Stimulated activated CD4-positive, alpha-beta T cell treated with anti-CD3 and anti-CD28 coated beads, Interleukin-4, amount 100 ng/mL, for 1 hour (primary cell): ENCODE measurements at places on chromosomes 6 and 20.

GRCh38 chr6:12395898-12396297 is 105.7 kb downstream of the EDN1 start:
- DNase-seq: no peak

DNA sequence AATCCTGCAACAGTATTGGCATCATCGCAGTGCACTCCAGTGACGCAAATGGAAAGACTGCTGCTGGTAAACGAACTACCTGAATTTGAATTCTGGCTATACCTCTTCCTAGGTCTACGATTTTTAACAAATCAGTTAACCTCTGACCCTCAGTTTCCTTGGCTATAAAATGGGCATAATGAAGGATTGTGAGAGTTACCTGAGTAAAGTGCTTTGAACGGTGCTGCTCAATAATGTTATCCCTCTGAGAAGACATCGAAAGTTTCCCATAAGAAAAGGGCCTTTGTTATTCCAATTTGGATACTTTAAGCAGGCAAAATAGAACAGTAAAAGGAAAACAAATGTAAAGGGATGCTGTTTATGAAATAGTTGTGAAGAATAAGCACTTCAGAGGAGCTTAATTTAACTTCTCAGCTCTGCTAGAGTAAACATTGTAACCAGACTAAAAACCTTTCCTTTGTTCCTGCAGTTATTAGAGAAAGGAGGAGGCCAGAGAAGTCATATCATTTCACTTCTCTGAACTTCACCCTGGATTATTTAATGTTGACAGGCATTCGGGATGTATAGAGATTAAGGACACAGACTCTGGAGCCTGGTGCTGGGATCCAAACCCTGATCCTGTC is 5.8 kb downstream of the SGK1 start:
- no peak for DNase-seq

DNA sequence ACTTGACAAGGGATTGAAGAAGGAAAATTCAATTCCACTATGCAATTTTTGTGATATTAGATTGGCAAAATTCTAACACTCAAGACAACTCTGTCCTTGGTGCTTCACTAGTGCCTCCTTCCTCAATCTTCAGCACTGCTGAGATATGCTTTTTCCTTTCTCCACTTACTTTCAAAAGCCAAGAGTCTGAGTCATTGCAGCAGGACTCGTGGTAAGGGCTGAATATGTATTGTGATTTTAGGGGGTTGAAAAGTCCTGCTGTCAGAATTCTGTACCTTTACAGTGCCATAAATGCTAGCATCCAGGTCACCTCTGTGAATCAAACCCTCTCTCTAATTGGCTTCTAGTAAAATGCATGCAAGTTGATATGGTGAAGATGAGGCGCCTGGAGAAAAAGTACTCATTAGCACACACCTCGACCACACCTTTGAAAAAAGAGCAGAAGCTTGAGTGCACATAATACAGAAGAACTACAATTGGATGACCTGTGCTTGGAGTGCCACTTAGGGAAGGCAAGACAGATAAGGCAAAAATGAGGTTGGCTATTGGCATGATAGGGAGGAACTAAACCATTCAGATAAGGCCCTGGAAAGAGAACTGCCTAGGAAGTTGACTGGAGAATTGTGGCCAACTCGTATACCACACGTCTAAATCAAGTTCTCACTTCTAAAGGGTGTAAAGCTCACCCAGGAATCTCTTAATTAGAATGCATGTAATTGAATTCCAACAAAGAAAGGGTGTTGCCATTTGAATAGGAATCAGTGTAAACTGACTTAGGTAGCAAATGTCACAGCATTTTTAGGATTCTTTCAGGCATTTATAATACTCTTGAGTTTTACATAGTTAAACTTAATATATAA is 43.6 kb upstream of the FAM83B start:
- no peak for DNase-seq

- peak; percentile 35 for DNase-seq
Measured at GRCh38 chr6:2971420-2972218, at the start of gene SERPINB6. TSS of gene SERPINB6 (minus strand) at chr6:2971567. CDS start at chr6:2959332, 12,235 bp downstream.

GRCh38 chr20:17629678-17630089 is 52.4 kb downstream of the RRBP1 start:
- DNase-seq: no peak

DNA sequence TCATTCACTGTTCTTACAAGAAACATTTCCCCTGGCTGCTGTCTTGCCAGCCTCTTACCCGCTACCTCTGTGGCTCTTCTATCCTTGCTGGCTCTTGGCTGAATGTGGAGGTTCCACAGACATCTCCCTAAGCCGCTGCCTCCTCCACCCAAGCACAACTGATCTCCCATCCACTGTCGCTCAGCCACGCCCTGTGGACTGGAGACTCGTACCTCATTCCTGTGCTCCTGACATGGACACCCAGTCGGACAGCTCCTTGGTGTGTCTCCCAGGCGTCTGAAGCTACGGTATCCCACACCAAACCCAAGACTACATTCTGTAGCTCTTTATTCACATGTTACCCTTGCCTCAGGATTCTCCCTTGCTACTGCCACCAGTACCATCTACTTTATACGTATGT is 19.3 kb downstream of the RAE1 start:
- no peak for DNase-seq

GRCh38 chr20:60206259-60206658 is 248.0 kb downstream of the CDH26 start:
- DNase-seq: no peak

- DNase-seq: no peak
Measured at GRCh38 chr6:139569566-139569965, 195.1 kb upstream of the CITED2 start.

DNA sequence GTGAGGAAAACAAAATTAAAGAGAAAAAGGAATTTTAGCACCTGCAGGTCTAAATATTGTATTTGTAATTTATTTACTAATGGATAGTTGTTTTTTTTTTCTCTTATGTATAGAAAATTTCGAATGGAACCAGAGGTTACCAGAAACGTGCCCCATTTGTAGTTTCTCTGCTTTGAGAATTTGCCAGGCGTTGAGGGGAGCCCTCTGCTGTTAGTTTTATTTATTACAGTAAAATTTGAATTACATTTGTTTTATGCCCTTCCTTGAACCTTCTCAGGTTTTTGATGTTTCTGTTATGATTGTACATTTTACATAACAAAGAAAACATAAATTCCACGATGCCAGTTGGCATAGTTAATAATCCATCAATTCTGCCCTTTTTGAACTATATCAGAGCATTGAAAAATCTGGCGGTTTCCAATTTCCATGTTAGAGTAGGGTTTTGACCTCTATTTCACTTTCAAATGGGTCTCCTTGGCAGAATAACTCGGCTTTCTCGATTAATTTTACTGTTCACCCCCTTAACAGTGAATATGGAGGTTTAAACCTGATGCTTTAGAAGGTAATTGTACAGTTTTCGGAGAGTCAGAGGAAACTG is 35.1 kb upstream of the RFPL4B start:
- DNase-seq: no peak

GRCh38 chr6:142993977-142994376 is 49.0 kb upstream of the HIVEP2 start:
- no peak for DNase-seq

- no peak for DNase-seq
Measured at GRCh38 chr6:89272596-89272995, 42.5 kb downstream of the GABRR2 start.

DNA sequence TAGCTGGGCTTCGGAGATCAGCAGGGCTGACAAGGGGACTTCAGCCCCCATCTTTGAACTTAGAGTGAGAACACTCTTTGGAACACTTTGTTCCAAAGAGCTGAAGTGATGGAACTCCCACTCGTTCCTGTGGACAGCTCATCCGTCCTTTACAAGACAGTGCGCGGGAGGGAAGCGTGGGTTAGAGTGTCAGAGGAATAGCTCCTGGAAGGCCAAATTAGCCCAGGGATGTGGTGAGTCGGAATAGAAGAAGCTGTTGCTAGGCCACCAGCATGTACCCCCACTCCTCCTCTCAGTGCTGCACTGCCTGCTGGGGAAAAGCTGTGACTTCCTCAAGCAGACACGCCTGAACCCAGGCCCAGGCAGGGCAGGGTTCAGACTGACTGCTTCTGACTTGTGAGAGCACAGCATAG is 1.7 kb downstream of the SDCBP2 start:
- DNase-seq: no peak

DNA sequence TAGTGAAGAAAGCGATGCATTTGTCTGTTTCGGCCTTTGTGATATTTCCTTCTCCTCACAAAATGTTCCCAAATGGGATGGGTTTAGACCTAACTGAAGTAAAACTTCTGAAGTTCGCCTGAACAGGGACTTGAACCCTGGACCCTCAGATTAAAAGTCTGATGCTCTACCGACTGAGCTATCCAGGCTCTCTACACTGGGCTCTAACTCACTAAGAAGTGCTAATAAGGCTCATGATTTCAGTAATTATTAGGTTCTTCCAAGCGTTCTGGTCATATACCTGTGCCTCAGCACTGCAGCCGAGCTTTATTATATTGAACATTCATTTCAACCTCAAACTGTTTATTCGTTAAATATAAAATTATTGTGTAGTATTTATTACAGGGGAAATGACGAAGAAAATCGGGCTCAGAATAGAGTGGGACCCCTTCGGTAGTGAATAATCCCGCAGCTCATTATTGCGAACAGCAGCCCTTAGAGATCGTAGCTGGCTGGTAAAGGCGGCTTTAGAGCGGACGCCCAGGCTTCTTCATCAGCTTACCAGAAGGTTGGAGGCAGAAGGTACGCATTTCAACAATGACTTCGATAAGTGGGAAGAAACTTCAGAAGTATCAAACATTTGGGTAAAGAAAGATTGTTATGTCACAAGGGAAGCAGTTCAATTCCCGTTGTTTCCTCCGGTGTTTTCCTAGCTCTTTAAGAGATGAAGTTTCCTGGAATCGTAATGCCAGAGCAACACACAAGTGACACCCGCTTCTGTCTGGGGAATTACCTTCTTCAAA is 119.0 kb upstream of the ZNF184 start:
- no peak for DNase-seq

GRCh38 chr6:109701774-109702173 is 10.7 kb downstream of the FIG4 start:
- DNase-seq: no peak

- DNase-seq: no peak
Measured at GRCh38 chr6:36927691-36928546, 26.6 kb upstream of the PI16 start.

DNA sequence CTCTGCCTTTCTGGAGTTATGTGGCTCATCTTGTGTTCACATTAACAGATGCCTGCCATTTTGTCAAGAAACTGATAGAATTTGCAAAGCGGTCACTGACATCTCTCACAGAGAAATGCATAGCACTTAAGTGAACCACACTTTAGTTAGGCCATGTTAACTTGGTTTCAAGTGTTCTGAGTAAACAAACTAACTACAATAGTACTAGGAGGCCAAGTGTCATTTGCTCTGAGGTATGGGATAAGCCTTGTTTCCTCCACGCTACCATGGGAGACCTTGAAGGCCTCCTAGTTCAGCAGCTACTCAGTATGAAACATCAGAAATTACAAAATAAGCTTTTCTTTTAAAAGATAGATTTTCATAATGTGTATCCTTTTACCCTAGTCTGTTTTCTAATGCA is 143.5 kb upstream of the MARCKS start:
- no peak for DNase-seq

- DNase-seq: no peak
Measured at GRCh38 chr6:56243518-56244070, 3.8 kb downstream of the COL21A1 start.

DNA sequence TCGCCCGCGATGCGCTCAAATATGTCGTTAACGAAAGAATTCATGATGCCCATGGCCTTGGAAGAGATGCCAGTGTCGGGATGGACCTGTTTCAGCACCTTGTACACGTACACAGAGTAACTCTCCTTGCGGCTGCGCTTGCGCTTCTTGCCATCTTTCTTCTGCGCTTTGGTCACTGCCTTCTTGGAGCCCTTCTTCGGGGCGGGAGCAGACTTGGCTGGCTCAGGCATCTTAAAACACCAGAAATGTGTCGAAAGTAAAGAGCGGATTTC is 36.4 kb downstream of the HFE start:
- DNase-seq: peak; percentile 60

DNA sequence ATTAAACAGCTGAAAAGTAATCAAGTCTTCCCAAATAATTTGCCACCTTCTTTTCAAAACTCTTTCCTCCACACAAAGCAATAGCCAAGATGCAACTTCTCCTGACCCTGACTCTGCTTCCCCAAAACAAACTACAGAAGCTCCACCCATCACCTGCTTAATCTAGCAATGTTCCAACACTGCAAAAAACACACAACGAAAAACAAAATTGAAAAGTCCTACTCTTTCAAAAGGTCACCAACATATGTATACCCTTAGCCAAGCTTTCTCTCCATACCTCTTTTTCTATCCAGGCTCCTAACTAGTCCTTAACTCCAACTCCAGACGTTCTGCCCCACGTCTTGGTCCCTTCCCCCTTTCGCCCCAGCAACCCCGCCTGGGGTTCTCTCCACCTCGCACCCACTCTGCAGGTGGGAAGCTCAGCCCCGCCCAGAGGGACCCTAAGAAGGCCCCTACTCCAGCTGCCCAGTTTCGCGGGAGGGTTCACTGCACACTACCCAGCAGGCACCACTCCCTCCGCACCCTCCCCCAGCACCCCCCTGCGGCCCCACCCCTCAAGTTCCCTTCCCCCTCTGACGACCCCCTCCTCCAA is 717 bp downstream of the CSNK2A1 start:
- peak; percentile 38 for DNase-seq

GRCh38 chr6:14058029-14058695 is 59.4 kb upstream of the CD83 start:
- no peak for DNase-seq

DNA sequence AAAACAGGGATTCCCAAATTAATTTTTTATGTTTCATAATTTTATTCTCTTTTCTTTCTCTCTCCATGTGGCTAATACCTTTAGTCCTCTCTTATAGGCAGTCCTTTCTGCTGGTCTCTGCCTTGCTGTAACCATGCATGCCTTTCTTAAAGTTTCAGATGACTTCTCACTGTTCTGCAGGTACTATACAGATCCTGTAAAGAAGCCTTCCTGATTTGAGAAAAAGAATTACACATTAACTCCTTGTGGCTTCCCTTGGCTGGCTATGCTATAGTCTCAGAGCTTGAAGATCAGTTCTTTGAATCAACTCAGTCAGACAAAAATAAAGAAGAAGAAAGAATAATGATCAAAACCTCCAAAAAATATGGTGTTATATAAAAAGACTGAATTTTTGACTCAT is 7.3 kb upstream of the GPR63 start:
- no peak for DNase-seq

GRCh38 chr6:43268355-43268700 is 25.0 kb downstream of the TTBK1 start:
- DNase-seq: no peak

DNA sequence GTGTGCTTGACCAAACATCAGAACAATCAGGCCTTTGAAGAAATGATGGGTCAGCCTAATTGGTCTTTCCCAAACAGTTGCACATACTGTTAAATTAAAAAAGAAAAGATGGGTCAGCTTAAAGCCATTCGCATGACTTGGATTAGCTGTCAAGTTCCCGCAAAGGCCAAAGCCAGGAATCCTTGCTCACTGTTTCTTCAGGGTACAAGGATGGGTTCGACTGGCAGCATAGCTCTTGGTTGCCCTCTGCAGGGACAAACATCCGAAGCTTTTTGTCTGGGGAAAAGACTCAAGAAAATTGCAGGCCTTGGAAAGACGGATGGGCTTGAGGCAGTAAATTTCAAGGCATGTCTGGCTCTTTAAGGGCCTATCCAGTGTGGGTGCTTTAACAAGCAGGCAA is 168.0 kb downstream of the HDGFL1 start:
- DNase-seq: no peak
